Activated CD8-positive, alpha-beta memory T cell treated with anti-CD3 and anti-CD28 coated beads for 24 hours (primary cell): ENCODE measurements at places on chromosomes 1 and 21.

DNA sequence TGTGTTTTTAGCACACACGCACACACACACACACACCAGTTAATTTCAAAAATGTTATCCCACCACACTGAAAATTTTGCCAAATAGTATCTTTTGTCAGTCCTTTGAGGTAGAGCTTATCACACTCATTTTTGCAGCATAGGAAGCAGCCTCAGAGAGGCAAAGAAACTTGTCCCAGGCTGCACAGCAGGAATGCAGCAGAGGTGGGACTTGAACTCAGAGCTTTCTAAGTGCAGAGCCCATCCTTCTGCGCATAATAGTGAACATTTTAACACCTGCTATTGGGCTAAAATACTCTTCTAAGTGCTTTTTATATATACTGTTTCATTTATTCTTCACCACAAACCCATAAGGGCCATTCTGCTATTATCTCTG lies 15.0 kb downstream of the FHAD1 start:
- DNase-seq = peak; percentile 26

DNA sequence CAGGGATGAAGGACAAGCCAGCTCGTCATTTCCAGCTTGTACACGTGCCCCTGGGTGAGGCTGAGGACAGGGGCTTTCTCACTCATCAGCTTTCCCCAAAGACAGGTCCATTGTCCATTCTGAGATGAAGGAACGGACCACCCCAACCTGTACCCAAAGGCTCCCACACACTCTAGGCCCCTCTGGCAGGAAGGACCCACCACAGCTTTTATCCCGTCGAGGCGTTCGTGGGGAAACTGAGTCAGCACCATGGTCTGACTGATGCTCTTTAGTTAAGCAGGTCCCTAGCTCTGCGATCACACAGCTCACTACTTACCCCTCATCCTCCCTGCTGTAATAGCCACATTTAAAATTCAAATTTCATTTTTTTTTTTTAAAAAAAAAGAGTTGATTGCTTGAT lies 117.3 kb downstream of the AJAP1 start:
- DNase-seq = no peak

DNA sequence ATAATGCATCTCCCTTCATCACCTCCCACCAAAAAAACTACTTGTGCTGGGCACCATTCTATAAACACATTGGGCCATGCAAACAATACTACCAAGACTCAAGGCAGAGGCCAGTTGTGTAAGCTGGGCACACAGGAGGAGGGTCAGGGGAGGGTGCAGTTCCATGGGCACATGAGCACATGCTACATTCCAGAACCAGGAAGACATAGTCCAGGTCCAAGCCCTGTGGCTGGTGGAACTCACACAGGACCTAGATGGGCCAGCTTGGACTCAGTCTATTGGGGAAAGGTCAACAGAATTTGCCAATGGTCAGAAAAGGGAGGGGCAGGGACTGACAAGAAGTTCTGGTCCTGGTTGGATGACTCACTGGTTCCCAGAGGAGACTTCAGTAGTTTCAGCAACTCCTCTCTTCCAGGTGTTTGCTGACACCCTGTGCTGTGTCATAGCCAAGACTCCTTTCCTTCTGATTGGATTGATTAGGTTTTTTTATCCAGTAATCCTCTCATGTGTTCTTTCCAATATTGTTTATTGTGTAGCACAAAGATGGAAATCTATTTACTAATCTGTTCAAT lies 249.7 kb downstream of the C1orf94 start:
- DNase-seq = no peak

DNA sequence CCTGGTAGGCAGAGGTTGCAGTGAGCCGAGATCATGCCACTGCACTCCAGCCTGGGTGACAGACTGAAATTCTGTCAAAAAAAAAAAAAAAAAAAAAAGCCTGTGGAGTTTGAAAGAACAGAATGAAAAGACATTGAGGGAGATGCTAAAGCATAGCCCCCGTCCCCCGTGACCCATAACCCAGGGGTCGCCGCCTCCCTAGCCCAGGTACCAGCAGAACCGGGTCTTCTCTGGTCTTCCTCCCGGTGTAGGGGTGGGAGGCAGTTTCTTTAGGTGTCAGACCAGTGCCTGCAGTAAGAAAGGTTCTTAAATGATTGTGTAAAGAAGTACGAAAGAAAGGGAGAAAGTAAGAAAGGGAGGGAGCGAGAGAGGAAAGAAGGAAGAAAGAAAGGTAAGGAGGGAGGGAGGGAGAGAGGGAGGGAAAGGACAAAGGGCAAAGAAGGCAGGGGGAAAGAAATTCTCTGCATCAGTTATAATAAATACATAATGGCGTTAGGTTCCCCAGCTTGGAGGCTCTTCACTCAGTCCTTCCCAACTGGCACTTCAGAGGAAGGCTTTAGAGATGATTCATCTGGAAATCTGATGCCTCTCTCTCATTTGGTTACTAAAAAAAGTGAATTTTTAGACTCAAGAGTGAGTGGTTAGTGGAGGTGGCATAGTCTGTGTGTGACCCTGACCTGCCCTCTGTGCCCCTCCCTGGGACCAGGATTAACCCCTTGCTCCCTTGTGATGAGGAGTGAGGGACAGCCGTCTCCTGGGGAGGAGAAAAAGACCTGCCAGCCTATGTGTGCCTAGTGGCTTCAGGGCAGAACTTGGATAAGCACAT lies 1.1 kb downstream of the IL24 start:
- DNase-seq = no peak

GRCh38 chr1:47755101-47755990 lies 241.8 kb downstream of the TRABD2B start:
- peak; percentile 76 for DNase-seq

DNA sequence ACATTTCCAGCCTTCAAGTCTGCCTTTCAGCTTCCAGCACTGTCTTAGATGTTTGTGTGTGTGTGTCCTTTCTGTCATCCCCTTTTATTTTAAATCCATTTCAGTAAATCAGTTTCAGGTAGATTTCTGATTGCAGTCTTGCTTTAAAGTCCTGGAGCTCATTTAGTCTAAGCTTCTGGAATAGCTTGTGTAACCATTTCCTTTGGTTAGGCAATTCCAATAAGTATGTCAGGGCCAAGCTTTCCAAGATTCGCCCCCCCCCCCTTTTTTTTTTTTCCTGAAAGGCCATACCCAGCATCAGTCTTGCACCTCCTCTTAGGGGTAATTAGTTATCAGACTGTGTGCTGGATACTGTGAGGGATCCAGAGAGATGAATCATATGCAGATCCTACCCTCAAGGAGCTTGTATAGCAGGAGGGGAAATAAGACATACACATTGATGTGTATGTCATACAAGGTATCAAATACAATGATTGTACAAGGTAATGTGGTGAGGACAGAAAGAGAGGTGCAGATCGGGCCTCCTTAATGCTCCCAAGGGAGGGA lies 41.3 kb downstream of the NFYC start:
- DNase-seq = no peak

- DNase-seq = no peak
These were observed 91.9 kb downstream of the RYR2 start for GRCh38 chr1:237133921-237134320.

GRCh38 chr1:47186267-47187185 lies 3.3 kb downstream of the PDZK1IP1 start:
- peak; percentile 42 for DNase-seq

- no peak for DNase-seq
These were observed 357.6 kb upstream of the ZP4 start for GRCh38 chr1:238248356-238248755.

DNA sequence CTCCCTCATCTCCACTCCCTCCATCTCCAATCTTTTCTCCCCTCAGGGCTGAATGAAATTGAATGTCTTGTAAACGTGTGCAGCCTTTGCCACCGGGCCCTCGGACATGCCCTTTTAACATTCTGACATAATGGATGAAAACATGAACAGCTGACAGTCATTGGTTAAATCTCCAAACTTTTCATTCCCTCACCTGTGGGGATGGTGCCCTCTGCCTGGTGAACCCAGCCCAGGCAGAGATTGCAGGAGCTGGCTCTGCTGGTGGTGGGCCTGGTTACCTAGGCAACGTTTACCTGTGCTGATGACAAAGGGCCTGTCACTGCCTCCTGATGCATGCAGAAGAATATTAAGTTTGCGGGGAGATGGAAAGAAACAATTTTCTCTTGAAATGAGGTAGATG lies 21.3 kb downstream of the ST6GALNAC3 start:
- no peak for DNase-seq

DNA sequence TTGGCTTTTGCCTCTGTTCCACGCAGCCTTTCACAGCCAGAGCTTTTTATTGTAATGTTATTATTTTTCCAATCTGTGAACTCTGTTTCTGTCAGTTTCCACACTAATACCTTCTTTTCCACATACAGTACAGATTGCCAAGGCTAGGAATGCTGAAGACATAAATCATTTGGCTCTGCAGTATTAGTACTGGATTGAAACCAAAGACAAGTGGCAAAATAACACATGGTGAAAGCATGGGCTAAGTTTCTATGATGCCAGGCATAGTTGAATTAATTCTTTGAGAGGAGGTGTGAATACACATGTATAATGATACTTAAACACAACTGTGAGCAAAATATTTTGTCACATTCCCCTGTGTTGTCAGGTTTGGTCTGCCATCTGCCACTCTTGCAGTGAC lies 73.5 kb downstream of the TMEM200B start:
- DNase-seq = no peak

GRCh38 chr1:177953549-177953948 lies 16.3 kb downstream of the SEC16B start:
- no peak for DNase-seq

GRCh38 chr21:26136671-26137070 lies 33.9 kb downstream of the APP start:
- no peak for DNase-seq

DNA sequence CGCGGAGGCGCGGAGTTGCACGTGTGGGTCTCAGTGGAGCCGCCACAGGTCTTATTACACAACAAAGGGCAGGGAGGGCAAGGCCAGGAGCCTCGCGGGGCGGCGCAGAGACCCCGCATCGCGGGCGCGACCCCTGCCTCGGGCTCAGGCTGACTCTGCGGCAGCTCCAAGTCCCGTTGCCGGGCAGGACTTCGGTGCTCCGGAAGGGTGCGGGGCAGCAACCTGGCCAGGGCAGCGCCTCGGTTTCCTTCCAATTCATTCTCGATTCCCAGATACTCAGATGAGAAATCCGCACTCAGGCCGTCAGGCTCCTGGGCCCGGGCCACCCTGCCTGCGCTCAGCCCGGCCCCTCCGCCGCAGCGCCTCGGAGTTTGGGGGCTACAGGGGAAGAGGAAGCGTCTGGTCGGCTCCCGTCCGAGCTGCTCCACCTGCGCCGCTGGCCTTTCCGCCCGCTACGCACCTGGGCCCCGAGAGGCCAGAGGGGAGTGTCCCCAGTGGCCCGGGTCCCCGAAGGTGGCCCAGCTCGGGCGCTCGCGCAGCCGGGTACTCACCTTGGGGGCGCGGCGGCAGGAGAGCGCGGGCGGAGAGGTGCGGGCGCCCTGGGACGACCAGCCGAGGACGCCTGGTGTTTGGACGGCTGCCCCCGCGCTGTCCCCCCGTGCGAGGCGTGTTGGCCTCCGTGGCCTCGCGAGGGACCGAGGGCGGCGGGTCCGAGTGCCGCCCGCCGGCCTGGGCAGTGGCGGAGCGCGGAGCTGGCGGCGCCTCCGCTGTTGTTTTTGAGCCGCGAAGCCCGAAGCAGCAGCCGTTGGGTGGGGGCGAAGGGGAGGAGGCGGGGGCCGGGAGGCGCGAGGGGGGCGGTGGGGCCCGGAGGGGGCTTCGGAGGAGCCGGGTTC lies 1.1 kb upstream of the PRDM16 start:
- no peak for DNase-seq

GRCh38 chr1:29129916-29130315 lies 6.2 kb upstream of the TMEM200B start:
- DNase-seq = no peak

- peak; percentile 86 for DNase-seq
These were observed 23.4 kb upstream of the TSPAN2 start for GRCh38 chr1:115112496-115113375.

DNA sequence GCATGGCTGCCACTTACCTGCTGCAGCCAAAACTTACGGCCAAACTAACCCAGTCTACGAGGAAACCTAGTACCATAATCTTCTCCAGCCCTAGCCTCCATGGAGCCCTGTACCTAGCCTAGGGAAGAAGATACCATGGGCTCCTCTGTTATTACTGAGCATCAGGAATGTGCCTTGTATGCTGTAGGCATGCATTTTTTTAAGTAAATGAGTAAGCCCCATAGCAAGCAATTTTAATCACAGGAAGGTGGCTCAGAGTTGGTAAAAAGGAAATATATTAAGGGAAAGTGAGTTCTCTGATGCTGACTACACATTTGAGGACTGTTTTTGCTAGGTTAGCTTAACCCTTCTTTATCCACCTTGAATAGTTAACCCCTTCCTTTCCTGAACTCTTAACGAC lies 21.2 kb downstream of the NFASC start:
- DNase-seq = no peak

- no peak for DNase-seq
These were observed 53.8 kb downstream of the PLPP3 start for GRCh38 chr1:56525489-56526041.

DNA sequence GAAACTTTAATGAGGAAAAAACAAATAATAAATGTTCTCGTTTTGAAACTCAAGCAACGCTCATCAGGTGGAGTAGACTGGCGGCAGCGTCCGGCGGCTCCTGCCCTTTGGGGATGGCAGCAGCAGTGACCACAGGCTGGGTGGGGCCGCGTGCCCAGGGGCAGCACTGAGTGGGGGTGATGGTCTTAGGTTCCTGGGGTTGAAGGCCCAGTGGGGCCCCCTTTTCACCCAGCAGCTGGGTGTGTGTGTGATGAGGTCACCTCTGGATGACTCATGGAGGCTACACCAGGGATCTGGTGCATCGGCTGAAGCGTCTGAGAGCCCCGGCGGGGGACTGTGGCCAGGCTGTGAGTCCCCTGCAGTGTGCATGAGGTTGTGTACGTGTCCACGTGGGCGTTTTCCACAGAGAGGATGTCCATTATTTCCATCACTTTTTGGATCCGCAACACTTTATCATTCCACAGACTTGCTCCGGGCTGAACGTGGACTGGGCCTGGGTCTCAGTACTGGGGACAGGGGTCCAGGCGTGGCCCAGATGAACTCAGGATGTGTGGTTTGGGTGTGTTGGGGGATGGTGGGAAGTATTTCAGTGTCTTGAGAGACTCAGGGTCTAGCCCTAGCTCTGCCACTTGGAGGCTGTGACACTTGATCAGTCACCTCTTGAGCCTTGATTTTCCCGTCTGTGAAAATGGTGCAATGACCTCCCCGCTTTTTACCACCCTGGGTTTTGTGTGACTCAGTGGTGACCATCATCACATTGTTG lies 25.6 kb downstream of the LDLRAP1 start:
- DNase-seq = no peak

GRCh38 chr1:44067266-44068250 lies 36.3 kb upstream of the SLC6A9 start:
- no peak for DNase-seq

- DNase-seq = no peak
These were observed 37.4 kb downstream of the UBE2T start for GRCh38 chr1:202304375-202304774.

GRCh38 chr1:162691999-162692575 lies 59.8 kb downstream of the DDR2 start:
- DNase-seq = no peak
